ENCODE measurements at places on chromosomes 12 and 14.

DNA sequence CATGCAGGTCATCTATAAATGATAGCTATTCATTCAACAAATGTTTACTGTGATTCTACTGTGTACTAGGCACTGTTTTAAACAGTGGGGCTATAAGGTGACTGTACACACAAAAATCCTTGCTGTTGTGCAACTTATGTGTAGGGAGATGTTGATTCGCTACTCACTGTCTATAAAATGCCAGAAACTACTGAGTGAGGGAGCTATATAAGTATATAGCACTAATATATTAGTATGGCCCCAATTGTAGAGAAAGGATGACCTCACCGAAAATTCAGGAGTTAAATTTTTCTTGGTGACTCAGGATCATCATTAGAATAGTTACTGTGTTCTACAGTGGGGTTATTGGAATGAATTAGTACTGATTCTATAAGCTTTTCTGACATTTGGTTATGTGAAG lies 117.4 kb downstream of the TGFB3 start:
- DNase-seq: no peak

- no peak for DNase-seq
These were observed 65.4 kb downstream of the C14orf132 start for GRCh38 chr14:96104469-96105057.

DNA sequence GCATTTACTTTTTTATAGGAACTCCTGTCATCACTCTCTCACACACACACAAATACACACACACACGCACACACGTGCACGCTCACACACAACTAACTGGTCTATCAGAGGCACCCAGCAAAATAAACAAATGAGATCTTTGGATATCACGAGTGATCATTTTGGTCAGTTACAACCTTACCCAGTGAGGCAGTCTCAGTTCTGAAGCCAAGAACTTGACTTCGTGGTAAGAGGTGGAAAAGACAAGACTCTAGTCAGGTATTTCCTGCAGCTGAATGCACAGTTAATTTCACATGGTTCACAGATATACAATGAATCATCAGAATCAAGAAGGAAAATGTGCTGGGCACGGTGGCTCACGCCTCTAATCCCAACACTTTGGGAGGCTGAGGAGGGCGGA lies 39.4 kb downstream of the ATF7 start:
- no peak for DNase-seq

DNA sequence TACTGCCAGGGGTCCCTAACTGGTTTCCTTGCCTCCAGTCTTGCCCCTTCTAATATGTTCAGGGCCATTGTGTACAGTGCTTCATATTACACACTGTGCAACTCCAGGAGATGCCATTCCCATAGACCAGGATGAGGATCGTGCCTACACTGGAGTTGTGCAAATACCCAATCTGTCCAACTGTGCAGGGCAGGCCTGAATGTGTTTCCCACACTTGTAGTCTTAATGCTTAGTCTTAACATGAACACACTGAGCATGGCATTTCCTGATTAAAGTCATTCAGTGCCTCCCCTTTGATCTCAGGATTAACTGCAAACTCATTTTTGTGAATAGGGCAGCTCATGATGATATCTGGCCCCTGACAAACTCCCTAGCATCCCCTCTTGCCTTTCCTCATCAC lies 165.5 kb downstream of the TTC8 start:
- no peak for DNase-seq

GRCh38 chr12:90253674-90254181 lies 545.1 kb upstream of the ATP2B1 start:
- peak; percentile 1 for DNase-seq

- no peak for DNase-seq
These were observed 7.2 kb upstream of the MAP3K9 start for GRCh38 chr14:70816525-70816924.

DNA sequence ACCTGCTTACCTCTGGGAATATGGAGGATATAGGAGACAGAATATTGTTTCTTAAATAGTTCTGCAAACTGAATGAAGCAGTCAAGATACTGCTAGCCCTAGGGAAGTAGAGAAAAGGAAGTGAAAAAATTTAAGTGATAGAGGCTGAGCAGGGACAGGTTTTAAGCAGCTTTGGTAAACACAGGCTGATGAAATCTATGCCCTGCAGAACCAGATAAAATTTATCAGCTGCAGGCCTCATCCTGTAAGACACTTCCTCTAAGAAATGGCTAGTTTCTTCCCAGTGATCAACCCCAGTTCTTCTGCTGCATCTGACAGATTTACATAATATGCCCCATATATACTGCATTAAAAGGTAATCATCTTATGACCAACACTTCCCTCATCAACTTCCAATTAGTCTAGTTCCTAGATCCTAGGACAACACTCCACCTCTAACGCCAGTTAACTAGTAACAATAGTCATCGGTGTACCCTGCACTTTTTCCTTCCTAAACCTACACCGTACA lies 1.3 kb upstream of the ESYT1 start:
- DNase-seq: no peak

DNA sequence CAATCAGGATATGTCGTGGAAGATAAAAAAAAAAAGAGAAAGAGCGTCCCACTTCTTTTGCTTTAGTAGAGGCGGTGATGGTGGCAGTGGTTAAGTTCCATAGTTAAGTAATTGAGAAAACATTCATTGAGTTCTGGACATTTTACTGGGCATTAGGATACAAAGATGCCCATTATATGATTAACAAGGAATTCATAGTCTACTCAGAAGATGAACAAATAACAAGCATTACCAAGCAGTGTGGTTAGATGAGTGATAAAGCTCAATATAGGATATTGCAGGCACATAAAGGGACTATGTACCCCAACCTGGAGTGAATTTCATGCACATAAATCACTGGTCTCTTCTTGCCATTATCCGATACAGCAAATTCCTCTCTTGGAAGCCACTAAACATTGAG lies 53.7 kb downstream of the ALG10B start:
- no peak for DNase-seq

DNA sequence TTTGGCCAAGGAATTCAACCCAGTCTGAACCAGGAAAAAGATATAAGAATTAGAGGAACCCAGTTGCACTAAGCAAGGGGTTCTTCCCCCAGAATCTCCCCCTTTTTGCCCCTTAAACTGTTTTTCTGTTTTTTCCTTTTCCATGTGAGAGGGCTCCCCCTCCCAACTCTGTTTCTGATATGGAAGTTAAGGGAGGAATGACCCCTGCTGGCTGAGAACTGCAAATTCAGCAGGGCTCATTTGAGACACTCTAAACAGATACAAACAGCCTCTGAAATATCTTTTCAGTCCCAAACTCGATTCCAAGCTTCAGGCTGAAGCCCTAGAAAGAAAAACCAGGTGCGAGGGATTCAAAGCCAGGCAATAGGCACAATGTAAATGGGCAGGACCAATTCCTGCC lies 132.7 kb downstream of the SLC41A2 start:
- no peak for DNase-seq

- DNase-seq: peak; percentile 12
These were observed 33.7 kb upstream of the MAP1LC3B2 start for GRCh38 chr12:116525418-116526001.

DNA sequence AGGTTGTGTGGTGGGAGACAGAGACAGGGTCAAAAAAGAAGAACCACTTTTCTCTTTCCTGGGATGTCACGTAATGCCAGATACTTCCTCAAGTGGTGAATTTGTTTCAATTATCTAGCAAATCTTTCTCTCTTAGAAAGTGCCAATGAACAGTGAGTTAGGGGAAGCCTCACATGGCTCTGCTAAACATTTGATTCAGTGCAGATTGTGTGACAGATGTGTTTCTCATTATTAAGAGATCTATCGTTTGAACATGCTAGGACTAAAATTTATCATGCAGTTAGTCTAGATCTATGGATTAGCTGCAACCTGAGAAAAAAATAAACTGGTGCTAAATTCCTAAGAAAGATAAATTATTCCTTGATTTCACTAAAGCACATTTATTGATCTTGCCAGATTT lies 247.8 kb downstream of the MDGA2 start:
- DNase-seq: no peak

GRCh38 chr12:85626001-85626783 lies 210.0 kb downstream of the RASSF9 start:
- no peak for DNase-seq

Data from nucleus accumbens (tissue), 56 donors.